ENCODE measurements at places on chromosomes 13 and 19.

GRCh38 chr13:51113186-51113881 is 2.3 kb upstream of the C13orf42 start:
- no peak for DNase-seq

- no peak for DNase-seq
Observed at GRCh38 chr13:62960723-62961122, 1545.1 kb upstream of the PCDH20 start.

DNA sequence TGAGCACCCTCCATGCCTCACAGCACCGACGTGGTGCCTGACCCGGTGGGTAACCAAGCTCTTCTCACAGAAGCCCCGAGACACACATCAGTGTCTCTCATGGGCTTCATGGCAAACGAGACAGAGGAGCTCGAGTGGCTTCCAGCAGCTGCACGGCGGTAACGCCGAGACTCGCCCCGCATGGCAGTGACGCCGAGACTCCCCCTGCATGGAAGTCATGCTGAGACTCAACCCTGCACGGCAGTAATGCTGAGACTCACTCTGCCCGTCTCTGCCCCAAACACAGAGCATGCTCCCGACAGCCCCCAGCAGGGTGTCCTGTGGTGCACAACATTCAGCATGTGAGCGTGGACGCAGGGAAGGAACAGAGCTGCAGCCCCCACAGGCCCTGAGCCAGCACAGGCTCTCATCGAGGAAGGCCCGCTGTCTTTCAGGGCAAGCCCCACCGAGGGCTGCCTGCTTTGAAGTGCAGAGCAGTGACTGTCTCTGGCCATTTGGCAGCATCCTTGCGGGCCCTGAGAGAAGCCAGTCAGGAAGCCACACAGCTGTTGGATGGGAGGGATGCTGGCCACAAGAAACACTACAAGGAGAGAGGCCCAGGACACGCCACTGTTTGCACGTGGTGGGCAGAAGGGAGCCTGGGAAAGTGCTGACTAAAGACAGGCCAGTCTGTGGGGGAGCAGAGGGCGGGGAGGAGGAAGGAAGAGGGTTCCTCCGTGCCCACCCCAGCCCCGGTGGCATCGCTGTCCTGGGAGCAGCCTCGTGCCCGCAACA is 9.5 kb downstream of the GAS6 start:
- no peak for DNase-seq

DNA sequence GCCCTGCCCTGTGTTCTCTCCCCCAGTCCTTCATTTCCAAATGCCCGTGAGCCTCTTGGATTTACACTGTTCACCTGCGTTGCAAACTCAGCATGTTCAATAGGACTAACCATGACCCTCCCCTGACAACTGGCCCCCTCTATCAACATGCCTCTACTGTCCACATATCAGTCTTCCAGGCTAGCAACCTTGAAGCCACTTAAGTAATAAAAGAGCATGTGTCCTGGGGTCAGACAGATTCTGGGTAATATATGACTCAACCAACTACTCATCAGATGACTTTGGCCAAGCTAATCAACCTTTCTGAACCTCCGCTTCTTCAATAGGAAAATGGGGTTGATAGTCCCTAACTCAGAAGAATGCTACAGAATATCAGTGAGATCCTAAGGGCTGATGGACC is 15.1 kb upstream of the PDX1 start:
- no peak for DNase-seq

DNA sequence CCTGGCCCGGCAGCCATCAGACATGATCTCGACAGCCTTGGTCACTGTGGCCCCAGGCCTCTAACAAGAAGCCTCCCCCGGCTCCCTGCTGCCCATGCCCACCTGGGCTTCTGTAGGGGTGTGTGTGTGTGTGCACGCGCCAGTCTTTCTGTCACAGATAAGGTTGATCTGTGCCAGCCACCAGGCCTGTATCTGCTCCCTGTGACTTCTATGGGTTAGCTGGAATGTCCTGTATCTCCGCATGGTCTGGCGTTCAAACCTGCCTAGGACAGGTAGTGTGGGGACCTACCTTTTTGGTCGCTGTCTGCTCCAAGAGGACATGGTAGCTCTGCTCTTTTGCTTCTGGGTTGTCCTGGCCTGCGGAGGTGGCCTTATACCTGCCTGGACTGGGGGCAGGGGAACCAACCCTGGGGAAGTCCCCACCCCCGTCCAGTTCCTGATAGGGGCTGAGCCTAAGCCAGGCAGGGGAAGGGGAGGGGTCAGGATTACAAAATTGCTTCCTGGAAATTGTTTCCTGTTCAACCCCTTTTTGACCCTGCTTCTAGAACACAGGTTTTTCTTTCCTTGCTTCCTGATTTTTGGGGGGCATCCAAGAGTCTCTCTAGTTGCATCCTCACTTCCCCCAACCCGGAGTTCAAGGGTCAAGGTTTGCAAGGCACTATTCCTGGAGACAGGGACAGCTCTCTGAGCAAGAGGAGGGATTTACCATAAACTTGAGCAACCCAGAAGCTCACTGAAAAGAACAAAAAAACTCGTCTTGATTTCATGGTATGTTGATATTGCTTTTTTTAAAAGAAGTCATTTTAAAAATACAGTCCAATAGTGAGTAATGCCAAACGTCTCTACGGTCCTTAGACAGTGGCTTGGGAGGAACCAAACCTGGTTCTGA is at the start of gene LRG1:
LRG1 (minus strand) TSS at position 344 of the 889 bp plus-strand sequence; CDS start at position 321, 23 bp downstream.
- no peak for DNase-seq
